ENCODE measurements at places on chromosomes 2 and 18.
A peak's percentile ranks its signal among the peaks of the same experiment; 100 is the strongest.

DNA sequence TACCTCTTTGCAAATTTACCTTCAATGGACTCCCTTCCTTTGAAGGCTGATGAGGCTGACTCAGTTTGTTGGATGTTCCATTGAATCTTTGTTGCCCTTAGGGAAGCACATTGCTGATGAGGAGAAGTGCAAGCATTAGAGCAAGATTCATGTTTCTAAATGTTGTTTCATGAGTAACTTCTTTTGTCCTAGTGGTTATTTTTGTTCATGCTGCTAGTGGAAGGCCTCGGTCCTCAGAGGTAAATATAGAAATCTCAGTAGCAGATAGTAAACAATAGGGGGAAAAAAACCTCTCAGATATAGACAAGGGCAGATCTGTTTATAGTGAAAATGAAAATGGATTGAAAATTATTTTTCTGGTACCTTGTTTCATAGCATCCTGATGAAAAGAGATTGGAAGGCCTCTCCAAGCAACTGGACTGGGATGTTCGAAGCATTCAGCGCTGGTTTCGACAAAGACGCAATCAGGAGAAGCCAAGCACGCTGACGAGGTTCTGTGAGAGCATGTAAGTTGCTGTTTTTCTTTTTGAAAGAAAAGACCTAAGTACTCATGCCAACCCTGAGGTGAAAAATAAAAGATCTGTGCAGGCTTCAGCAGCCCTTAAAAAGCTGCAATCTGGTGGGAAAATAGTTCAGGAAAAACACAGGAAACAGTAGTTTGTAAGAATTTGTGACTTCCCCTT, 104.9 kb downstream of the CERS6 start:
- H3K27me3 ChIP-seq, result no peaks in the 10 kb centered on the region
- H3K4me1 ChIP-seq, result no peaks in the 10 kb centered on the region
- no peak overlapping the region for H3K4me3 ChIP-seq
- DNase-seq, result no peak

GRCh38 chr18:40365526-40365925, 1589.5 kb upstream of the PIK3C3 start:
- H3K36me3 ChIP-seq, result no peaks in the 10 kb centered on the region
- no peak for DNase-seq
- H3K4me1 ChIP-seq, result no peaks in the 10 kb centered on the region
- no peak overlapping the region for H3K4me3 ChIP-seq
- no peak overlapping the region for H3K27ac ChIP-seq

GRCh38 chr2:73444202-73444601, 58.6 kb downstream of the ALMS1 start:
- no peak overlapping the region for H3K4me3 ChIP-seq
- H3K36me3 ChIP-seq, result 0 out of 2 replicates have a peak, but pooled peaks cover 4% of the 10 kb centered on the region
- no peaks in the 10 kb centered on the region for H3K4me1 ChIP-seq
- no peak overlapping the region for H3K27ac ChIP-seq

DNA sequence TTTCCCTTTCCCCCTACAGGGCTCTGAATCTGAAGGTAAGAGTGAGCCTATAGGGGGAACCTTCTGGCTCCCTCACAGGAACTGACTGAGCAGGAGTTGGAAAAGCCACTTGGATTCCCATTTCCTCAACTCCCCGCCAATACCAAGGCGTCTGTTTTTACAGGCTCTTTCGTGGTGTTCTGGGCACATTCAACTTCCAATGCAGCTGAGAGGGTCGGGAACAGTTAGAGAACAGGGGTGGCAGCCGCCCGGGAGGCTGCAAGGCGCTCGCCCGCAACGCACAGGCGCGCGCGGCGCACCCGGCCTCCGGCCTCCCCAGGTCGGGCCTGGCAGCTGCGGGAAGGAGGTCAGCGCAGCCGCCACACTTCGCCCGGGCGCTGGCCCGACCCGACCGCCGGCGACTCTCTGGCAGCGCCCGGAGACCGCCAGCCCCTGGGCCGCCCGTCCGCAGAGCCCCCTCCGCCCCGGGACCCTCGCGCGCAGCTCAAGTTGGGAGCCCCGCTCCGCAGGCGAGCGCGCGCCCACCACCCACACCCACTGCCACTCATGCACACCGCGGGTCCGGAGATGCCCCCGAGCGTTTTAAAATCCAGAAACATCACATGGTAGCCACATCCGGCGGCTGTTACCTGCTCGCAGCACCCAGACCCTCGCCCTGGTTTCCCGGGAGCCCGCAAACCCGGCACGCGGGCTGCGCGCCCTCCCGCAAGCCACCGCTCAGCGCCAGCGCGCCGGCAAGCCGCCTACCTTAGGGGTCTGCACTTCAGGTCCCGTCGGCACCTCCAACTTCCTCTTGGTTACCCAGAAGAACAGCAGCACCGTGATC, 816 bp downstream of the GALNT14 start:
- peaks cover 10% of the 10 kb centered on the region for H3K4me1 ChIP-seq
- H3K36me3 ChIP-seq, result no peaks in the 10 kb centered on the region
- peak; percentile 11 for DNase-seq
- H3K27ac ChIP-seq, result no peak overlapping the region
- peaks cover 43% of the 10 kb centered on the region for H3K27me3 ChIP-seq

- no peaks in the 10 kb centered on the region for H3K4me1 ChIP-seq
- no peak overlapping the region for H3K4me3 ChIP-seq
- no peaks in the 10 kb centered on the region for H3K27me3 ChIP-seq
Observed at GRCh38 chr2:146457221-146457620, 1387.6 kb upstream of the ACVR2A start.

All from PC-3 (cell line).